ENCODE measurements at places on chromosomes 11 and 22.

GRCh38 chr11:1852877-1853276 is at the start of gene LSP1:
LSP1 (plus strand) TSS chr11:1853084; CDS start chr11:1853145, 61 bp downstream.
- no peak for DNase-seq

- DNase-seq = no peak
These were observed 29.1 kb upstream of the ELFN2 start for GRCh38 chr22:37456346-37456745.

- DNase-seq = no peak
These were observed 4.4 kb downstream of the SLC2A11 start for GRCh38 chr22:23862103-23862502.

- no peak for DNase-seq
These were observed 82.2 kb upstream of the SEPTIN5 start for GRCh38 chr22:19631899-19632667.

GRCh38 chr11:67264877-67265632 is 1.2 kb upstream of the GRK2 start:
- DNase-seq = no peak

DNA sequence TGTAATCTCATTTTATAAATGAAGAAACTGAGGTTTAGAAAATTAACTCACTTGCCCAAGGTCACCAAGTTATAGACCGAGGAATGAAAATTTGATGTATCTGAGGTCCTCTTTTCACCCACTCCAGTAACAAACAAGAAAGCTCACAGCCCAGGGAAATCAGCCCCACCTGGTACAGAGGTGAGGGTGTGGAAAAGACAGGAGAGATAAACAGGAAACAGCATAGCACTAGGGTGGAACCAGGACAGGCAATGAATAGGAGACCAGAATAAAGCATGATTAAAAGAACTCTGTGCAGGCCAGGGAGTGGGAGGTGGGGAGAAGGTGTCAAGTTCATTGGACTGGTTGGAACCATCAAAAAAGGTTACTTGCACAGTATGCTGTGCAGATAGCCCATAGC is 46.2 kb upstream of the SMCO4 start:
- DNase-seq = no peak

DNA sequence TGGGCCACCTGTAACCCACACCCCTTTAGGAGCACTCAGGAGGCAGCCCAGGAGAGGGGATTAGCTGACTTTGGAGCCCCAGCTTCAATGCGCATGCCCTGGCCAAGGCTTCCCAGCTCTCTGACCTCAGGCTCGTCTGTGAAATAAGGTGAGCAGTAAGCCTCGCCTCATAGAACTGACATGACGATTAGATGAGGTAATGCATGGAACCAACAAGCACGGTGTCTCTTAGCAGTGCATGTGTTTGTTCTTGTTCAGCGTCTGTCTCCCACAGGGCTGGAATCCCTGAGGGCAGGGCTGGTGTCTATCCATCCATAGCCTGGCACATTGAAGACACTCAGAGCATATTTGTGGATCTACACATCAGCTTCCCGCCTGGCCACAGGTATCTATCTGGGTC is 415.4 kb downstream of the MN1 start:
- no peak for DNase-seq

DNA sequence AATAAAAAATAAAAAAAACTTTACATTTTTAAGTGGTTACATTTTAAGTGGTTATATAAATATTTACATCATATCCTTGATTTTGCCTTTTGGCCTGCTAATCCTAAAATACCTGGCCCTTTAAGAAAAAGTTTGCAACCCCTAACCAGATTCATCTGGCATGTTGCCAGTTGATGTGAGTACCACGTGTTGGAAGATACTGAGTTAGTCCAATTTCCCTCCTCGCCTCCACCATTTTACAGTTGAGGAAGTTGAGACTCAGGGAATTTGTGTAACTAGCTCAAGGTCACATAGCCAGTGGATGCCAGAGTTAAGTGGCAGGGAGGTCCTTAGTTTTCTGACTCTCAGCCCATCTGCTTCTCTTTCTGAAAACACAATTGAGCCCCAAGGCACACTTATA is 5.1 kb downstream of the ELF5 start:
- DNase-seq = no peak

DNA sequence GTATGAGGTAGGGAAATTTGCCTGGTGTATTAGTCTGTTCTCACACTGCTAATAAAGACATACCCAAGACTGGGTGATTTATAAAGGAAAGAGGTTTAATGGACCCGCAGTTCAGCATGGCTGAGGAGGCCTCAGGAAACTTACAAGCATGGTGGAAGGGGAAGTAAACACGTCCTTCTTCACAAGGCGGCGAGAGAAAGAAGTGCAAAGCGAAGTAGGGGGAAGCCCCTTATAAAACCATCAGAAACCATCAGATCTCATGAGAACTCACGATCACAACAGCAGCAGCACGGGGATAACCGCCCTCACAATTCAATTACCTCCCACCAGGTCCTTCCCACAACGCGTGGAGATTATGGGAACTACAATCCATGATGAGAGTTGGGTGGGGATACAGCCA is 12.0 kb upstream of the RFPL2 start:
- no peak for DNase-seq

GRCh38 chr11:63931045-63931444 is 7.8 kb upstream of the NAA40 start:
- no peak for DNase-seq

DNA sequence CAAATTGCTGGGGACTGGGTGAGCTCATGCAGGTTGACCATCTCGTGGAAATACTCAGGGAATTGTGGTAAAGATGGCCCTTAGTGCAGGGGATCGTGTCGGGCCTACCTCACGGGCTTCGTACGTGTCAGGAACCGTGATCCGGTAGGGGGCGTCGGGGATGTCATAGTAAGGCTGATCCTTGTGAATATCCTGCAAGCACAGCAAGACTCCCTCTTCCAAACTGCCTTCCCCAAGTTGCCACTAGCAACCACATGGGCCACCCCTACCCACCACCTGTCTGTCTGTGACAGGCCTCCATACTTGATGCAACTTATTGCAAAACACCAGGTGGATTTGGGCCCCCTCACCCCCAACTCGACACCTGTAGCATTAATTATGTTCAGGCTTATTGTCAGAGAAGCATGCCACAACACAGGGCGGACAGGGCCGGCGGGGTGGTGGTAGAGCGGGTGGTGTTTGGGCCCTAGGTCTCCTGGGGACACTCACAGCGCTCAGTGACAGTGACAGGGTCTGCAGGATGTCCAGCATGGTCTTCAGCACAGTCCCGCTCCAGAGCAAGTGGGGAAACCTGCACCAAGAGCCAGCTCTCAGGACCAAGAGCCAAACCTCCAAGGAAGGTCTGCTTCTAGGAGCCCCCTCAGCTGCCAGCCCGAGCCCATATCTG is 22.6 kb upstream of the SERPIND1 start:
- DNase-seq = no peak

DNA sequence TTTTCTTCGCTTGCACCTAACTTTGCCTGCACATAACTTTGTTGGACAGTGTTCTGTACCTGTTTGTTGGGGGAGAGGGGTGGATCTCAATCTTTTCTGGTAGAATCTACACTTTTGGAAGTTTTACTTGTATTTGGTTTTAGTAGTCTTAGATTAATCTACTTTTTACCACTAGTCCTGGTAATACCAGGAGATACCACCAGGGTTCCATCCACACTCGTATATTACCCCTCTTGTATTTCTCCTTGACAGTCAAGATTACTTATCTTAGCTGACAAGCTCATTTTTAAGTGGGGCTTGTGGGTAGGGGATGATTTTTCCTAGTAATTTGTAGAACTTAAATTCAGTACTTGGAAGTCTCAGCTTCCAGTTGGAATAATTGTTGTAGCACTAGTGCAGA is 37.3 kb upstream of the TECTA start:
- no peak for DNase-seq

DNA sequence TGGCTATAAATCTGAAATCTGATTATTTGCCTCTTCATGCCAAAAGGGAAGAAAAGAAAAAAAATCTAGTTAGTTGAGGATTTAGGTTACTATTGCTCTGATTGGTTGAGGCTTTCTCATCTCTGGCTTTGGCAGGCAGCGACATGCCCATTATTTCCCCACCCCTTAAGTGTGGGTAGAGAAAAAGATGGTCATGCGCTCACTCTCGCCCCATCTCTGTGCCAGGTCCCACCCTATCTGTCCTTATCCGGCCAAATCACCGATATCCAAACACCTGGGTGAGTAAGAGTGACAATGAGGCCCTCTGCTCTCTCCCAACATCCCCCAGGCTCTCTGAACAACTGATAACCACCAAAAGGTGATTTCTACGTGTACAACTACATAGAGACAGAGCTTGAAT is 31.2 kb upstream of the SNX19 start:
- no peak for DNase-seq

- no peak for DNase-seq
These were observed 2.9 kb downstream of the FAM111A start for GRCh38 chr11:59145534-59145933.

Measured in Panc1 (cell line).